ENCODE measurements at places on chromosomes 6 and 20. TPM values are rescaled to one million over a fixed set of nuclear protein-coding genes. Genes with fewer than 3 reads are reported as not detected.

The PRICKLE4 gene
- total RNA-seq: 16.9 TPM

The RIMS4 gene
- total RNA-seq: not detected

The DOK5 gene
- total RNA-seq: not detected

The TGIF2 gene
- total RNA-seq: 12.9 TPM

GRCh38 chr20:41551011-41551705, 67.0 kb downstream of the CHD6 start:
- no peak for DNase-seq

DNA sequence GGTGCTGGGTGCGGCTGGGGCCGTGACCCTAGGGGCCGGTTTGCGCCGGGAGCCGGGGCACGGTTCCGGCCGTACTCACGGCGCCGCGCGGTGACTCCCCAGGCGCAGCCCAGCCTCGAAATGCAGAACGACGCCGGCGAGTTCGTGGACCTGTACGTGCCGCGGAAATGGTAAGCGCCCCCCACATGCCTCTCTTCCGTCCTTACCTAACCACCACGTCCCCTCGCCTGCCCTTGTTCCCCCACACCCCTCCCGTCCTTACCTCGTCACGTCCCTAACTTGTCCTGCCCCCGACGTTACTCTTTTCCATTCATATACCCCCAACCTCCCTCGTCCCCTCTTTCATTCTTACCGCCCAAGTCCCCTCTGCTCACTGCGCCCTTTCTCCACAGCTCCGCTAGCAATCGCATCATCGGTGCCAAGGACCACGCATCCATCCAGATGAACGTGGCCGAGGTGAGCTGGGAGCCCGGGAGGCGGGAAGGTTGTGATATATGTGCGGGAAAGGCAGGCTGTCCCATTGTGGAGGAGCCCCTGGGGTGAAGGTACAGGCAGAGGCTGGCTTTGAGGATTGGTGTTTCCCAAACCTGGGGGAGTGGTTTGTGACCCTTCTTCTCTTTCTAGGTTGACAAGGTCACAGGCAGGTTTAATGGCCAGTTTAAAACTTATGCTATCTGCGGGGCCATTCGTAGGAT, 463 bp downstream of the RPS21 start:
- no peak for DNase-seq

GRCh38 chr6:104306211-104306610, 553.5 kb downstream of the HACE1 start:
- DNase-seq: no peak

GRCh38 chr6:159473475-159474263, 219.4 kb downstream of the SOD2 start:
- DNase-seq: no peak

GRCh38 chr20:19317237-19318069, 105.0 kb downstream of the SLC24A3 start:
- no peak for DNase-seq

- DNase-seq: no peak
These were observed 52.6 kb downstream of the GINS1 start for GRCh38 chr20:25459916-25460535.

DNA sequence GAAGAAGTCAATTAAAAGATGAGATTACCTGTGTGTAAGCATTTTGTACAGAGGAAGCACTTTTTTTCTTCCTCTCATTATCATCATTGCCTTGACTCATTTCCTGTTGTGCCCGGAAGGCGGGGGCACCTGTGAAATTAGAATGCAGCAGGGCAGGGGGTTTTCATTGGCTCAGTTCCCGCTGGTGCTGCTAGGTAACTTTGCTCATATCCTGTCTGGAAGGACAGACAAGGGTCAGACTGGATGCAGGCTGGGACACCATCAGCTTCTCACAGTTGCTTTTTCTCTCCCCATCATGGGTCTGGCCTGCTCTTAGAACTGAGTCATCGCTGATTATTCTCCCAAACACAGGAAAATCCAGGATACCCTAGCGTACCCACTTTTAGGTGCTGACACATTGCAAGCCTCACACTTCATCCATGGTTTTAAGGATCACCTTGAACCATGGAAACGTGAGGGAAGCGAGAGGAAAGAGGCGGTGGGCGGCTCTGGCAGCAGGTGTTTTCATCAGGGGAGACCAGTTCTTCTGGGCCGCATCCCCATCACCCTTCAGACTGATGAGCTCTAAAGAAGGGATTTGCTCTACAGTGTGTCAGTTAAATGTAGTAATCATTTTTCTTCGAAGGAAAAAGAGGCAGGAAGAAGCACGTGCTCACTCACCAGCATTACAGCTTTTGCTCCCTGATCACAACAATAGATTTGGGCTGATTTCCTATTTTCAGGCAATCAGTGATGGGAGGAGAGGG, 195.7 kb upstream of the SASH1 start:
- DNase-seq: peak; percentile 7

GRCh38 chr6:133956416-133957049, 3.5 kb downstream of the TBPL1 start:
- no peak for DNase-seq

GRCh38 chr6:142013875-142014495, 118.7 kb upstream of the GJE1 start:
- peak; percentile 20 for DNase-seq

DNA sequence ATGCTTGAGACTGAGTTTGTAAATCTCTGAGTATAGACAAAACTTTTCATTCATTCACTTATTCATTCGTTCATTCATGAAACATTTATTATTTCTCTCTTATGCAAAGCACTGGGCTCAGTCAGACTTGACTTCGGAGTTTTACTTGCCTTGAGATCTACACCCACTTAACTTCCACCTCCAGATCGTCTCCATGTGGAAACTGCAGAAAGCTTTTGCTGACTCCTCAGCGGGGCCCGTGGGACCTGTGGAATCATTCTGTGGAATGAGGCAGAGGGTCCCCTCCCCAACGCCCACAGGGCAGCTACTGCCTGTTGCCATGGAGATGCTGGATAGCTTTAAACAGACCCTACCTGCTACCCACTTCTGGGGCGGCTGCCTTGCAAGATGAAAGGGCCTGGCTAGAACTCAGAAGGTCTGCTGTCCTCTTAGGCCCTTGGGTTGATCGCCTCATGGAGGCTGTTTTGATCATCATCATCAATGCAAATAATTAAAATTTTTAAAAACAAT, 66.4 kb upstream of the KCNG1 start:
- no peak for DNase-seq
